ENCODE measurements at places on chromosomes 6 and 20.

DNA sequence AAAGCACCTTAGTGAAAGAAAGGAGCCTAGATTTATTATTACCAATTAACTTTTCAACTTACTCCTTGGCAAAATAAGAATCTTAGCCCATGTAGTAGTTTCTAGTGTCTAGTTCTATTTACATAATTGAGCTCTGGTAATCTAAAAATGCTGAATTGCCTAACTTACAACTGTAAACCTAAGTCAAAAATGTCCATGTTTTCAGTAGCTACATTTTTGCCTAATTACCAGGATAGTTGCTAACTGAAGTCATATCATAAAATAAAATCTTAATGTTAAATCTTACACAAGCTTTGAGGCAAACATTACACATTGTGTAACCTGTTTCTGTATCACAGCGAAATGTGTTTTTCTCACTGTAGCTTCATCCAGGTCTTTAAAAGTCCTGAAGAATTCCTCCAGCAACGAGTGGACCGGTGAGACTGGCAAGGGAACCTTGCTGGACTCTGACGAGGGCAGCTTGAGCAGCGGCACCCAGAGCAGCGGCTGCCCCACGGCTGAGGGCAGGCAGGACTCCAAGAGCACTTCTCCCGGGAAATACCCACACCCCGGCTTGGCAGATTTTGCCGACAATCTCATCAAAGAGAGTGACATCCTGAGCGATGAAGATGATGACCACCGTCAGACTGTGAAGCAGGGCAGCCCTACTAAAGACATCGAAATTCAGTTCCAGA, 7.6 kb upstream of the CLDN20 start:
- no peak for DNase-seq

- DNase-seq: no peak
These were observed 173.6 kb upstream of the SGK1 start for GRCh38 chr6:134491477-134491876.

- DNase-seq: no peak
These were observed 9.8 kb downstream of the FOXS1 start for GRCh38 chr20:31835554-31835953.

- DNase-seq: no peak
These were observed 542 bp downstream of the ATP5F1E start for GRCh38 chr20:59031564-59032022.

DNA sequence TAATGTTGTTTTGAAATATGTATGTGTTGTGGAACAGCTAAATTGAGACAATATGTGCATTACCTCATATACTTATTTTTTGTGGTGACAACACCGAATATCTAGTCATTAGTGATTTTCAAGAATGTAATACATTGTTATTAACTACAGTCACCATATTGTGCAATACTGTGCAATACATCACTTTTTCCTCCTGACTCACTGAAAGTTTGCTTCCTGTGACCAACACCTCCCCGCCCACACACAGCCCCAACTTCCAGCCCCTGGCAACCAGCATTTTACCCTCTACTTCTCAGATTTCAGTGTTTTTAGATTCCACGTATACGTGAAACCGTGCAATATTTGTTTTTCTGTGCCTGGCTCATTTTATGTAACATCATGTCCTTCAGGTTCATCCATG, 627.9 kb downstream of the PRKN start:
- DNase-seq: no peak

DNA sequence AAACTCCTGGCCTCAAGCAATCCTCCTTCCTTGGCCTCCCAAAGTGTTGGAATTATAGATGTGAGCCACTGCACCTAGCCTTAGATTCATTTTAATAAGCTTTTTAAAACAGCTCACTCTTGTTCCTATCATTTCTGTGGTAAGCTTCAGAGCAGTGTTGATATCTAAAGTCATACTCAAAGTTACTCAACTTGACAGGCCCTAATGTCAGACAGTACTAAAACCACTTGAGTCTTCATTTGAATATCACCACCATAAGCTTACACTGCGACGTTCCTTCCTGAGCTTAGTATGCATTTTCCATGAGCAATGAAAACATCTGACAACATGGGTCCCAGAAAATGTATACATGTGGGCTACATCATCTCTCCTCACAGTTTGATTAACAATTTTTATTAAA, 6.0 kb downstream of the FUCA2 start:
- no peak for DNase-seq

DNA sequence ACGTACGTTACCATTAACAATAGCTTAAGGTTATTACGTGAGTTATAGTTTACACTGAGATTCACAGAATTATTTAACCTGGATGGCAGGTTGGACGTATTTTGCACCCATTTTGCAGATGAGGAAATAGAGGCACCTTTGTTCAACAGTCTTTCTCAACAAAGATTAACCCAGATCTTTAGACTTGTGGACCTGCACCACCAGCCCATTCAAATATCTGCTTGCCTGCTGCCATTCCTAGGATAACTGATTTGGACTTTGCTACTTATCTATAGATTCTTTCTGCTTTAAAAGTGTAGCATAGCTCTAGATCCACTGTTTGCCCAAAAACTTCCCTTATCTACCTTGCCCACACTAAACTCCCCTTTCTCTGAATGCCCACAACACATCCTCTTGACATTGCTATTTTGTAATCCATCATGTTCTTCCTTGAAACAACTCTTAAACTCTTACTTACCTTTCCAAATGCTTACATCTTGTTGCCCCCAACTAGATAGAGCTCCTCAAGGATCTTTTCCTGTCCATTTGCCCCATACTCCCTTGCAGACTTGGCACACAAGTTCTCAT, 56.4 kb upstream of the TNFAIP3 start:
- no peak for DNase-seq

DNA sequence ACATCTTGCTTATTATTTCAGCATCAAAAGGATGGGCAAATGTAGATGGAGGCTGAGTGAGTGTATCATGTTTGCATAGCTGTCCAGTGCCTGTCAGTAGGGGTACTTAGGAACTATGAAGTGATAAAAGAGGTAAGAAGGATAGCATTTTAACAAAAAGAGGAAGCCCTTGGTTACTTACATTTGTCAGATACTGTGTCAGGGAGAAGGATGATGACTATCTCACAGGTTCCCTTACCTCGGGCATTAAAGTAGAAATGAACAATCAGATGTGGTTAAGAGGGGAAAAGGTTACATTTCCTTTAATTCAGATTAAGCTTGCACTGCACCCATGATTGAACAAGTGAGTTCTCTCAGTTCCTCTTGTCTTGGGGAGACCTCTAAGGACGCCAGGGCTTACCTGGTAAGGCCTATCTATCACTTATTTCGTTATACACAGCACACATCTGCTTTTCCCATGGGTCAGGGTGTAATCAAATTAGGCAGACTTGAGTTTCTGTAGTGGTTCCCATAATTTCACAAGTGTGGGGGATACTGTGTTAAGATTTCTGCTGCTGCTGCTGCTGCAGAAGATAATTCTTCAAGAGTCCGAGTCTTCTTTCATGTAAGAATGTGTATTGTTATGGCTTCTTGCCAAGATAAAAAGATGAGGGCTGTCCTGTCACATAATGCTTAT, 4.5 kb downstream of the FOXO3 start:
- DNase-seq: no peak

- no peak for DNase-seq
These were observed 137.9 kb upstream of the NEDD9 start for GRCh38 chr6:11370191-11371018.

GRCh38 chr6:127186889-127187288, 68.4 kb downstream of the RSPO3 start:
- DNase-seq: no peak

DNA sequence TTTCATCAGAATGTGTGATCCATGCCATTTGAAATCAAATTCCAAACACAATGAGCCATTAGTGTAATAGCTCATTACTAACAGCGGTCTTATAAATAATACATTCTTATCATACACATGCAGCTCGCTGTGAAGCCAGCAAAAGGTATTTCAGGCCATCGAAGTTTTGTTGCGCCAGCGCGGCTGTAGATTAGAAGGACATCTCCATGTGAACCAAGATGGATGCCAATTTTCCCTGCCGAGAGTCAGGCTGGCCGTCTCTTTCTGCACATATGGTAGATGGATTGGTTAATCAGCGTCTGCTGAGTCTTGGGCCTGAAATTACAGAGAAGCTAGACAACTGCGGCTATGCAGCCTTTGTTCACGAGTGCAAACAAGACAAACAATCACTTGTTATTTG, 44.1 kb downstream of the CFAP61 start:
- no peak for DNase-seq

- no peak for DNase-seq
These were observed 284.5 kb downstream of the UST start for GRCh38 chr6:149031201-149031858.

All from iPS DF 19.7 (cell line).